ENCODE measurements at places on chromosomes 12 and 14.

GRCh38 chr14:39267608-39268005, 33.9 kb downstream of the MIA2 start:
- DNase-seq, result no peak

GRCh38 chr12:120242971-120243699, 22.4 kb downstream of the PXN start:
- no peak for DNase-seq

DNA sequence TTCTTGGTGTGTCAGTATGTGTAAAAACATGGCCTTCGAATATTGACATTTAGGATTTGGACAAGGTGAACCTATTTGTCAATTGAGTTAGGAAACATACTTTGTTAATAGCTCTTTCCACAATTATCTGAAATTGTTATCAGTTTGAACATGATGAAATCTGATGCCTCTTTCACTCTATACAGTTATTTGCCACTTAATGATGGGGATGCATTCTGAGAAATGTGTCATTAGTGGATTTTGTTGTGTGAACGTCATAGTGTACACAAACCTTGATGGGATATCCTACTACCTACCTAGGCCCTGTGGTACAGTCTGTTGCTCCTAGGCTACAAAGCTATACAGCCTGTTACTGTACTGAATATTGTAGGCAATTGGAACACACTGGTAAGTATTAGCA, 4.8 kb downstream of the TULP3 start:
- peak; percentile 51 for DNase-seq

DNA sequence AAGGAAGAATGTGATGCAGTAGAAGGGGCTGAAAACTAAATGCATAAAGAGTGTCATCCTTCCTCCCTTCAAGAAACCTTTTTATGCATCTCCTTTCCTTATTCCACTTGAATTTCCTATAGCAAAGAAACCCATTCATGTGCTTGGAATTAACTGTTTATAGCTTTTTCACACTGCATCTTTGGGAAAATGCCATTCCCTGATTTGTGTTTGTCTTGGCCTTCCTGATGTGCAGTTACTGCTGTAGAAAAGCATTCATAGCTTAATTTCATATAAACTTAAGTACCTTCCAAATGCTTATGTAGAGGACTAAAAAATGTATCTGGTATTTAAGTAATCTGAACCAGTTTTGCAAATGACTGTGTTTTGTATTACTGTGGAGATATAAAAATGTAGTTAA, 61.8 kb downstream of the SDR9C7 start:
- DNase-seq, result no peak

DNA sequence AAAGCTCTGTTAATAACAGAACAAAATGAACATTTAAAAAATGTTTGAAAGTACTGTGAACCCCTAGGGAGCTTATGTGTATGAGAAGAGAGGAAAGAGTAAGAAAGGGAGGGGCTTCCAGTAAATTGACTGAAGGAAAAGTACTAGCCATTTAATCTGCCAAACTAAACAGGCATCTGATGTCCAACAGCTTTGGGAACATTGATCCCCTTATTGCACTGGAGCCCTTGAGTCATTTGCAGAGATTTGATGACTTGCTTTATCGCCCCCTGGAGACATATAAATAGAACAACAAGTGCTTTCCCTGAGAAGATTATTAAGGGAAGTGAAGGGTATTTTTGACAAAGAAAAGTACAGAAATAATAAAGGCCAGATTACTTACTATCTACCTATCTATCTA, 319.3 kb upstream of the NOVA1 start:
- peak; percentile 37 for DNase-seq
